CD4-positive, alpha-beta T cell treated with Interleukin-6 for 4 hours (primary cell): ENCODE measurements at places on chromosomes 5 and 9.

DNA sequence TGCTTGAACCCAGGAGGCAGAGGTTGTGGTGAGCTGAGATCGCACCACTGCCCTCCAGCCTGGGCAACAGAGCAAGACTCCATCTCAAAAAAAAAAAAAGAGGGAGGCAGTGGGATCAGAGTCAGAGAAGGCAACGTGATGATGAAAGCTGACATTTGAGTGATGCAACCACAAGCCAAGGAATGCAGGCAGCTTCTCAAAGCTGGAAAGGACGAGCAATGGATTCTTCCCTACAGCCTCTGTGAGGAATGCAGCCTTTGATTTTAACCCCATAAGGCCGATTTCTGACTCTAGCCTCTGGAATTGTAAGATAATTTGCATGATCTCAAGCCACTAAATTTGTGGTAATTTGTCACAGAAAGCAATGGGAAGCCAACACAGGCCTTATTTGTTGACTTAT is 9.8 kb downstream of the TGFBI start:
- DNase-seq, result no peak

DNA sequence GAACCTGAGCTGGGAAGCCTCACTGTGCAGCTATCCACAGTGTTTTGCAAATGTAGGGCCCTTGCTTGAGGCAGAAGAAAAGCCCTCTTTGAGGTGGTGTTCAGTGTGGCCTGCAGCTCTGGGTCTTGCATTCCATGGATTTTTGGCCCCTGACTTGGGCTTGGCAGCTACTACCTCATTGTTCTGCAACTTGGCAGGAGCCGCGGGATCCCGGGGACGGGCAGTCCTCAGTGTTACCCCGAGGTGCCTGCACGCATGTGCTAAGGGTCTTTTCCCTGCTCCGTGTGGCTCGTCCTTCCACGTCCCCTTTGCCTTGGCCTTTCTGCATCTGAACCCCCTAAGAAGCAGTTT is 39.8 kb downstream of the NEK6 start:
- DNase-seq, result no peak

DNA sequence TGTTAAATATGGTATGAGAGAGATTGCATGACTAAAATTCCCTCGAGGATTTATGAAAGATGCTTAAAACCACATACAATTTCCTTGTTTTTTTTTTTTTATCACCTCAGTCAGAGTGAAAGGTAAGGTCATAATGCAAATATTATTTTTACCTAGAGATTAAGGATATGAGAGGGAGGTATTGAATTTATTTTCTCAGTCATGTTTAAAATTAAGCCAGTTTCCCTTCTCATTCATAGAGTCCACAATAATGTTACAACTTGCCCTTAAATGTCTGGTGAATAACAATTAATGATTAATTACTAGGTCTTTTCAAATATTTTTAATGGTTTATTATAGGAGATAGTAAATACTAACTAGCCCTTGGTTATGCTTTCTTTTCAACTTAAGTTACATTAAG is 144.9 kb upstream of the HAPLN1 start:
- DNase-seq, result no peak

- DNase-seq, result no peak
These were observed 66.5 kb downstream of the SV2C start for GRCh38 chr5:76149636-76150035.

DNA sequence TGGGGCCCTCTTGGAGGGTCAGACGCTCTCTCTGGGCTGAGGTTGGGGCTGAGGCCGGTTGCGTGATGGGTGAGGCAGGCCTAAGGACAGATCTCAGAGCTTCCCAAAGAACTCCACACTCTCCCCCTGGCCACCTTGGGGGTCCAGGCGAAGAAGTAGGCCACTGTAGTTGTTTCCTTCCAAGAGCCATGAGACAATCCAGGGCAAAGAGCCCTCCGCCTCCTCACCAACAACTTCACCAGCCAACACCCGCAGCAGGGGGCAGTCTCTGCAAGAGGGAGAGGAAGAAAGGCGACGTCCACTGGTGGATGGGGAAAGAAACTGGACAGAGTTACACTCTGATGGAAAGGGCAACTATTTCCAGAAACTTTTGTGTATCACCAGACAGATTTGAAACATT is 10.7 kb downstream of the SLC35A4 start:
- no peak for DNase-seq

- no peak for DNase-seq
These were observed 5.6 kb upstream of the RFK start for GRCh38 chr9:76399856-76400255.

- no peak for DNase-seq
These were observed 42.4 kb downstream of the HOMER1 start for GRCh38 chr5:79471556-79471955.

GRCh38 chr9:73411494-73411893 is 259.8 kb downstream of the ANXA1 start:
- DNase-seq, result no peak

- DNase-seq, result no peak
These were observed 75.0 kb downstream of the ADAMTS12 start for GRCh38 chr5:33816791-33817190.

- peak; percentile 25 for DNase-seq
These were observed 15.4 kb downstream of the LMAN2 start for GRCh38 chr5:177336112-177336511.

- no peak for DNase-seq
These were observed 218.6 kb upstream of the RASEF start for GRCh38 chr9:83281306-83282255.

GRCh38 chr5:44387921-44388320 is 1.3 kb downstream of the FGF10 start:
- DNase-seq, result no peak

DNA sequence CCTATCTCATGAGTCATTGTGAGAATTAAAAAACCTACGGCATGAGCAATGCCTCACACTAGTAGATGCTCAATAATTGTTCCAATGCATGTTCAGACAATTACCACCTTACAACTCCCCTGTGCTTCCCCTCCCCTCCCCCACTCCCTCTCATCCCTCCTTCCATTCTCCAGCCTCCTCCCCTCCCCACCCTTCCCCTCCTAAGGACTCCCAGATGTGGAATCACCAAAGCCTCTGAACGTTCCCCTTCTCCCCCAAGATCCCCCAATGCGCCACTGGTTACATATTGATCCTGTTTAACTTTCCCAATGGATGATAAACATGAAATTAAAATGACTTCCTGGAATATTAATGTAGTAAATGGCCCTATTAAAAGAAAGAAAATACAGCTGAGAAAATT is 84.8 kb downstream of the PCDH1 start:
- no peak for DNase-seq

DNA sequence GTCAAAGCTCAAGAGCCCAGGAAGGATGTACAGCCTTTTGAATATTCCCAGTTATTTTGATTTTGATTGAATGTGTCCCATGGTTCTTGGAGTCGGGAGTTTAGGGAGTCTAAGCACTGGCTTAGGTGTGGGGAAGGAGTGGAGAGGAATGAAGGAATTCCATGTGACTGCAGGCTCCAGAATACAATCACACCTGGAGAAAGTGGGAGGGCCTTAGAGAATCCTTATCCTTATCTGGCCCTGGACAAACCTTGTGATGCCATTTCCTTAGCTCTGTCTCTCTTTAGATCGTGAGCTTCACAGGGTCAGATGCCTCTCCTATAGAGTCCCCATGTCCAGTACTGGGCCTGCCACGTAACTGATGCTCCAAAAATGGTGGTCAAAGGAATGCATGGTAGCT is 4.2 kb upstream of the EEIG1 start:
- DNase-seq, result no peak

DNA sequence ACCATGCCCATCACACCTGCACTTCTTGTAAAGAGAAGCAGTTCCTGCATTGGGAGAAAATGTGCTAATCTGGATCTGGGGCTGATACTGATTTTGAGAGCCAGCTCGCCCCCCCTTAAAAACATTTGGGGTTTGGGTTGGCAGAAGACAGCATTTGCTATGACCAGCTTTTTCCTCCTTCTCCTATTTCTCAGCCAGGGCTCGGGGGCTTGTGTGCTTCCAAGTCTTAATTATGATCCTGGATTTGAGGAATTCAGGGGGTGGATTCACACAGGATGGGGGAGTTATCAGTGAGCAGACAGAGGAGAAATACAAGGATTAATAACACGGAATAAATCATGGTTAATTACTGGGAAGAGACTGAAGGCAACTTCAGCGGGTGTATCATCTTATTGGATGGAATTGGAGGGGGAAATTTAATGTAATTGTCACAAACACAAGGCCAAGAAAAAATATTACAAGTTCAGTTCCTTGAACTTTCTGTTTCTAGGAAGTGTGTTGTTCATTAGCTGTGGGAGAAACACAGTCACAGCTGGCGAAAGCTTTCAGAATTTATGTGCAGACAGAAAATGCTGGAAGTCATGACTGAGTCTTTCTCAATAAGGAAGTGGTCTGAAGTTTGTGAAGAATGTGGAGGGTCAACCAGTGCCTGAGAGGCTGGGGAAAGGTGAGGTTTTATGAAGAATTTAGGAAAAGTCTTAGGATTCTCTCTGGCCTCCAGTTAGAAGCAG is 15.3 kb downstream of the C9orf152 start:
- DNase-seq, result no peak

DNA sequence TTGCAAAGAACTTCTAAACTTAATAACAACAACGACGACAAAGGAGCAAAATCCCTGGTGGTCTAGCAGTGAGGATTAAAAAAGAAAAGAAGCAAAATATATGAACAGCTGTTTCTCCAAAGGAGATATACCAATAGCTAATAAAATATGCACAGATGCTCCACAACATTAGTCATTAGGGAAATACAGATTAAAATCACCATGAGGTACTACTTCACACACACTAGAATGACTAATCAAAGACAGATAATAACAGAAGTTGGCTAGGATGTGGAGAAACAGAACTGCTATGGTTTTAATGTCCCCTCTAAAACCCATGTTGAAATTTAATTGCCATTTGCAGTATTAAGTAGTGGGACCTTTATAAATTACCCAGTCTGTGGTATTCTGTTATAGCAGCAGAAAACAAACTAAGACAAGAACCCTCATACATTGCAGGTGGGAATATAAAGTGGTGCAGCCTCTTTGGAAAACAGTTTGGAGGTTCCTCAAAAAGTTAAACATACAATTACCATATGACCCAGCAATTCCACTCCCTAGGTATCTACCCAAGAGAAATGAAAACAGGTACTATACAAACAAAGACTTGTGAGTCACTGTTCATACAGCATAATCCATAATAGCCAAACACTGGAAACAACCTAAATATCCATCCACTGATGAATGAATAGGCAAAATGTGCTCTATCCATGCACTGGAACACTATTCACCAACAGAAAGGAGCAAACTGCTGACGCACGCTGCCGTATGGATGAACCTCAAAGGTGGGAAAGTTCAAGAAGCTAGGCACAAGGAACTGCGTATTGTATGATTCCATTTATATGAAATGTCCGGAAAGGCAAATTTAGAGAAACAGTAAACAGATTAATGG is 11.4 kb upstream of the DUSP1 start:
- DNase-seq, result no peak

GRCh38 chr5:59143926-59144333 is 561.1 kb downstream of the RAB3C start:
- DNase-seq, result no peak

- no peak for DNase-seq
These were observed 70.9 kb upstream of the FSD1L start for GRCh38 chr9:105376893-105377292.

GRCh38 chr5:126274076-126274762 is 149.0 kb upstream of the GRAMD2B start:
- DNase-seq, result no peak

DNA sequence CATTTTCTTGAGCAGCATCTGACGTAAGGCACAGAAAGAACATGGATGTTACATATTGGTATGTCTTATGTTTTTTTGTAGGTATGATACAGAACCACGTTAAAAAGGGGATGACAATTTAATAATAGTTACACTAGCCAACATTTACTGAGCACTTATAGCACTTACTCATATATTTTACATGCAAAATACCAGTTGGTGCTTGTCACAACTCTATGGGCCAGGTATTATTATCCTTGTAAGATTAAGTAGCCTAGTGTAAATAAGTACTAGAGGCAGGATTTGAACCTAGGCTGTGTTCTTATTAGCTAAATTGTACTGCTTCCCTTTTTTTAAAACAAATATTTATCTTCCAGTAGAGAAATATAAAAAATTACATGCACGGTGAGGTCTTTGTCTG is 83.5 kb downstream of the RANBP17 start:
- DNase-seq, result no peak

DNA sequence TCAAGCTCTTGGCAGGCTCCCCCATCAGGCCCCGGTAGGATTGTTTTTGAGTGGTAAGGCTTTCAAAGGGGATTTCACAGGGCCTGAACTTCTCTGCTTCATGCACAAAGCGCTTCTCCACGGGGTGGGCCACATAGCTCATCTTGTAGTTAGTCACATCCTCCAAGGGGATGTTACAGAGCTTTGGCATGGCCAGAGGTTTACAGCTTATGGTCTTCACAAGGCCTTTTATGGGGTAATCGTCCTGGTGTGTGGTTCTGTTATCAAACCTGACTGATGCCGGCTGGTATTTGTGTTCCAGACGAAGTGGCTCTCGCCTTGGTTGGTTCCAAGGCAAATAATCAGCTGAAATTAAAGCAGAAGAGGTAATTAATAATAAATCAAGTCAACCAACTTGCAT is 104.3 kb downstream of the SAXO1 start:
- no peak for DNase-seq

- peak; percentile 31 for DNase-seq
These were observed 880.1 kb upstream of the SEMA6A start for GRCh38 chr5:117454716-117455212.

DNA sequence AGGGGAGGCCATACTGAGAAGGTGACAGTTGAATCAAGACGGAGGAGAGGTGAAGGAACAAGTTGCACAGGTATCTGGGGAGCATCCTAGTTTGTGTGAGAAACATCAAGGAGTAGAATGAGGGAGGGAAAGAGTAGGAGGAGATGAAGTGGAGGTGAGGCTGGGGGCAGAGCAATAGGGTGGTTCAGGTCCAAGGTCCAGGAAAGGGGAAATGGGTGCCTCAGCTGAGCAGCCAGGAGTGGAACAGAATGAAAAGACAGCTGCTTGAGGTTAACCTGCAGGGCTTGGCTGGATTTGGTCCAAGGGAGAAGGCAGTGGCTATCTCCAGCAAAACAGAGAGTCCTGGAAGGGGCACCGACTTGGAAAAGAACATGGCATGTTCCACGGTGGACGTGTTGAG is 5.3 kb downstream of the SLC1A1 start:
- no peak for DNase-seq

- no peak for DNase-seq
These were observed 136.1 kb downstream of the PDE4D start for GRCh38 chr5:59757442-59757841.

DNA sequence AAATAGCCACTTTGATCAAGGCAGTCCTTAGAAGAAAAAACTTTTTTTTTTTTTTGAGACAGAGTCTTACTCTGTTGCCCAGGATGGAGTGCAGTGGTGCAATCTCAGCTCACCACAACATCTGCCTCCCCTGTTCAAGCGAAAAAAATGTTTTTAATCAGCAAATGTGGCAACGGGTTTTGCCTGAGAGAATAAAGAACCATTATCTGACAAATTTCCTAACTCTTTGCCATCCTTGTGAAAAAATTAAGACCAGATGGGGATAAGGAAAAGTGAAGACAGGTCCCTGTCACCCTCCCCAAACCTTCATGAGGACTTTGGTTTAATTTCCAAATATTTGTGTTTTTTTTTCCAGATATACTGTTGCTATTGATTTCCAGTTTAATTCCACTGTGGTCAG is 107.3 kb upstream of the SPOCK1 start:
- DNase-seq, result no peak
